ENCODE measurements at places on chromosomes 1 and 21. TPM values are rescaled to one million over a fixed set of nuclear protein-coding genes. Genes with fewer than 3 reads are reported as not detected.

GRCh38 chr1:18130356-18130755, 22.8 kb downstream of the IGSF21 start:
- DNase-seq = no peak

GRCh38 chr1:105137543-105138457, 1388.1 kb downstream of the AMY1C start:
- peak; percentile 10 for DNase-seq

DNA sequence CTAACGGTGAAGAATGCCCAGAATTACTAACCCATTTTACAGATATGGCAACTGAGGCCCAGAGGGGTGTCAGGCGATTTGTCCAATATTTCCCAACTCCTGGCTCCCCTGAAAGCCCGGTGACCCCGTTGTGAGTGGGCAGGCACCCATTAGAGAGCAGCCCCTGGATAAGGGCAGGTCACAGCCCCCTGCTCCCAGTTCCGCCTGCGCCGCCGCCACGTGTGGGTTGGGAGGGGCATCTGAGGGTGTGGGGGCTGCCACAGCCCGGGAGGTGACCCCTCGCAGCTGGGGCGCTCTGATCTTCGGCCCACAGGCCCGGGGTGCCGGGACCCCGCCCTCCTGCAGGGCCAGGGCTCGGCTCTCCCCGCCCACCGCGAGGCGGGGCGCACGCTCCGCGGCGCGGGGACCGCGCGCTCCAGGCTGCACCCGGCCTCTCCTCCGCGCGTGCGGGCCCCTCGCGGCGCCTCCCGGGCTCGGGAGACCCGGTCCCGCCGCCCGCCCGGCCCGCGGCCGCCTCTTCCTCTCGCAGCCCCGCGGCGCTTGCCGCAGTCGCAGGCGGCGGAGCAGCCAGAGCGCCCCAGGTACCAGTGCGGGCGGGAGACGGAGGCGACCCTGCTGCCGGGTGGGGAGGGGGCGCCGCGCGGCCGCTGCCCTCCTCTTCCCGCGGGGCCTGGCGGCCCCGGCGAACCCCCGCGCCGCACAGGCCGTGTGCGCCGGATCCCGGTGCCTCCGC, at the start of gene HTR6:
HTR6 (plus strand) TSS at position 423 of the 733 bp plus-strand sequence. CDS start 879 bp downstream, outside the sequence.
- DNase-seq = no peak

GRCh38 chr21:42624095-42624790, 29.2 kb upstream of the PDE9A start:
- no peak for DNase-seq

- no peak for DNase-seq
Measured at GRCh38 chr1:203554071-203554470, 60.1 kb downstream of the OPTC start.

DNA sequence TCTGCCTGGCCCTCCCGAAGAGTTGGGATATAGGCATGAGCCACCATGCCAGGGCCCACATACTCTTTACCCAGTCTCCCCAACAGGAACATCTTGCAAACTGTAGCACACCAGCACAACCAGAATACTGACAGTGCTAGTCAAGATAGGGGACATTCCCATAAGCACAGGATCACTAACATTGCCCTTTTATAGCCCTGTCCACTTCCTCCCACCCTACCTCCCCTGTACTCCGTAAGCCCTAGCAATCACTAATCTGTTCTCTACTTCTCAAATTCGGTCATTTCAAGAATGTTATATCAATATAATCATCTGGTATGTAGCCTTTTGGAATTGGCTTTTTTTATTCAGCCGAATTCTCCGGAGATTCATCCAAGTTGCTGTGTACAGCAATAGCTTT, 5.9 kb downstream of the SDHB start:
- DNase-seq = no peak

DNA sequence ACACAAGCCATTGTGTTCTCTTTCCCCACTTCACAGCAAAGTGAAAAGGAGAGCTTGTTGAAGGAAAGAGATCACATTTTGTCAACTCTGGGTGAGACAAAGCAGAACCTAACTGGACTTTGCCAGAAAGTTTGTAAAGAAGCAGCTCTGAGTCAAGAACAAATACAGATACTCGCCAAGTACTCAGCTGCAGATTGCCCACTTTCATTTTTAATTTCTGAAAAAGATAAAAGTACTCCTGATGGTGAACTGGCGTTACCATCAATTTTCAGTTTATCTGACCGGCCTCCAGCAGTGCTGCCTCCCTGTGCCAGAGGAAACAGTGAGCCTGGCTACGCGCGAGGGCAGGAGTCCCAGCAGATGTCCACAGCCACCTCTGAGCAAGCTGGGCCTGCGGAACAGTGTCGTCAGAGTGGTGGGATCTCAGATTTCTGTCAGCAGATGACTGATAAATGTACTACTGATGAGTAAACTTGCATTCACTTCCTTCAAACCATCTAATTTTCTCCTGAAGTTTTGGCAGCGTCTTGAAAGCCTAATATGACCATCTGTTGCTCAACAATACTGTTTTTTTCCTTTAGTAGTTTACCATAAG, 43.7 kb downstream of the BACH1 start:
- DNase-seq = peak; percentile 57

Gene MCOLN2
- polyA plus RNA-seq = 3.6 TPM
